ENCODE measurements at places on chromosomes 4 and X. TPM values are rescaled to one million over a fixed set of nuclear protein-coding genes. Genes with fewer than 3 reads are reported as not detected.

Gene TLR1
- 0.25 TPM for total RNA-seq

Gene NDUFA1
- total RNA-seq, result 169 TPM

DNA sequence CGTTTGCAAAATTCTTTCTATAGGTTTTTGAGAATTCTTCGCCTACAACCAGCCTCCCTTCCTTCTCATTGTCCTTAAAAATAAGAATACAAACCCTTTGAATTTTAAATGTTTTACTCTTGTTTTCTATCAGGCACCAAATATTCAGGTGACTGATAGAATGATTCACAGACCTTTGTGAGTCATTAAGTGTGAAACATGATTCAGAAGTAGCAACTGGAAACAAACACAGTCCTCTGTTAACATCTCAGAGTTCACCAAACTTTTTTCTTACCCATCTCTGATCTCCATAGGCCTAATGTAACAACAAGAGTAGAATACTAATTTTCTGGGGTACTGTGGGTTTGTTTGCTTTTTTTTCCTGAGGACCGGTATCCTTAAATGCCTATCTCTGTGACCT is 63.4 kb upstream of the MAB21L2 start:
- no peaks in the 10 kb centered on the region for H3K27me3 ChIP-seq
- H3K4me3 ChIP-seq, result no peak overlapping the region
- DNase-seq, result no peak
- no peaks in the 10 kb centered on the region for H3K4me1 ChIP-seq

GRCh38 chrX:19640693-19641374 is 125.5 kb upstream of the MAP3K15 start:
- DNase-seq, result no peak
- H3K4me1 ChIP-seq, result no peaks in the 10 kb centered on the region
- H3K27ac ChIP-seq, result no peak overlapping the region
- H3K27me3 ChIP-seq, result no peaks in the 10 kb centered on the region

- no peak overlapping the region for H3K4me3 ChIP-seq
- H3K36me3 ChIP-seq, result peaks cover 22% of the 10 kb centered on the region
- no peaks in the 10 kb centered on the region for H3K4me1 ChIP-seq
- no peak for DNase-seq
Observed at GRCh38 chr4:143441678-143442077, 71.8 kb upstream of the SMARCA5 start.

GRCh38 chr4:119231491-119231890 is 19.0 kb downstream of the USP53 start:
- H3K27ac ChIP-seq, result no peak overlapping the region
- H3K27me3 ChIP-seq, result no peaks in the 10 kb centered on the region
- DNase-seq, result no peak

GRCh38 chrX:66698273-66699204 is 59.7 kb upstream of the EDA2R start:
- H3K27ac ChIP-seq, result no peak overlapping the region
- H3K4me1 ChIP-seq, result no peaks in the 10 kb centered on the region
- no peak for DNase-seq
- H3K4me3 ChIP-seq, result no peak overlapping the region
- H3K27me3 ChIP-seq, result no peaks in the 10 kb centered on the region

- H3K27me3 ChIP-seq, result peaks cover 8% of the 10 kb centered on the region
- no peaks in the 10 kb centered on the region for H3K36me3 ChIP-seq
- no peak overlapping the region for H3K27ac ChIP-seq
- no peak for DNase-seq
- H3K4me3 ChIP-seq, result no peak overlapping the region
Observed at GRCh38 chr4:152206185-152206584, 329.7 kb downstream of the FBXW7 start.

DNA sequence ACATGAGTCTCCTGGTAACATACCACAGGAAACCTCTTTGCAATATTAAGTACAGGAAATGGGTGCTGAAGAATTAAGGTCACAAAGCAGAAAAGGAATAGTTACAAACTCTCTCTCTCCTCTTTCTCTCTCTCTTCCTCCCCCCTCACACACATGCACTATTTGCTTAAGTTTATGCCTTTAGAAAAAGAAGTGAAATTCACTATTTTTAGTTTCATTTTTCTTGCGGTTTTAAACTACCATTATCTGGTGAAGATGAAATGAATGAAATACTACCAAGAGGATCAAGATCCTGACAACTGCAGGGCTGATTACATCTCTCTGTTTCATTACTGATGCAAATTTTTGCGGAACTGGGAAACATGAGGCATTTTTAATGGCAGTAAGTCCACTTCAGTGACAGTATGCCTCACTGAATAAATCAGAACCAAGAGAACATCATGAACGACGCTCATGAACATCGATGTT is 64.3 kb upstream of the FTHL17 start:
- no peak for DNase-seq
- no peaks in the 10 kb centered on the region for H3K27me3 ChIP-seq
- no peaks in the 10 kb centered on the region for H3K36me3 ChIP-seq
- H3K4me1 ChIP-seq, result no peaks in the 10 kb centered on the region
- H3K4me3 ChIP-seq, result no peak overlapping the region
